ENCODE measurements at places on chromosomes 7 and 10.

- no peak for DNase-seq
Observed at GRCh38 chr10:62648921-62649320, 155.6 kb upstream of the ADO start.

DNA sequence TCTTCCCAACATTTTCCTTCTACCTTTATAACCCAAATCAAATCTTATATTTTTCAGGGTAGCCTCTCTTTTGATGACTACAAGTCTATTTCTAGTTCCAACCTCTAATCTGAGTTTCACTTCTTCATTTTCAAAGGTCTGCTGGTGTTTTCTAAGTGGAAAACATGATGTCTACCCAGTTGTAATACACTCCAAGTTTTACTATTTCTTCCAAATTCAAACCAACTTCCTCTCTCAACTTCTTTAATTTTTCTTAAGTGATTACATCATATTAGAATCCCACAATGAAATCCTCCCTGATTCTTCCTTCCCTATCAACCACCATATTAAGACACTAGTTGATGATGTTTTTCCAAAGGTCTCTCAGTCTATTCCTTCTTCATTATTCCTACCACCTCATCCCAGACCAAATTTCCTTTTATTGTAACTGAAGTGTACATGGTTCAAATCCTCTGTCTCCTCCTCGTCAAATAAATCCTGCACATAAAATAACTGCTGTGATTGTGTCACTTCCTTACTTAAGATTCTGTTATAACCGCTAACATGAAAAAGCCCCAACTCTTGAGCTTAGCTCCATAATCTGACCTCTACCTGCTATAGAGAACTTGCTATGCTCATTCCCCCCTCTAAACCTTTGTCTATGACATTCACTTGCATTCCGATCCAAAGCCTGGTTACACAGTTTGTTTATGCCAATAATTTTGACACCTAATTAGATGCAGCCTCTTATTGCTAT, 12.7 kb downstream of the TAS2R38 start:
- DNase-seq, result no peak

DNA sequence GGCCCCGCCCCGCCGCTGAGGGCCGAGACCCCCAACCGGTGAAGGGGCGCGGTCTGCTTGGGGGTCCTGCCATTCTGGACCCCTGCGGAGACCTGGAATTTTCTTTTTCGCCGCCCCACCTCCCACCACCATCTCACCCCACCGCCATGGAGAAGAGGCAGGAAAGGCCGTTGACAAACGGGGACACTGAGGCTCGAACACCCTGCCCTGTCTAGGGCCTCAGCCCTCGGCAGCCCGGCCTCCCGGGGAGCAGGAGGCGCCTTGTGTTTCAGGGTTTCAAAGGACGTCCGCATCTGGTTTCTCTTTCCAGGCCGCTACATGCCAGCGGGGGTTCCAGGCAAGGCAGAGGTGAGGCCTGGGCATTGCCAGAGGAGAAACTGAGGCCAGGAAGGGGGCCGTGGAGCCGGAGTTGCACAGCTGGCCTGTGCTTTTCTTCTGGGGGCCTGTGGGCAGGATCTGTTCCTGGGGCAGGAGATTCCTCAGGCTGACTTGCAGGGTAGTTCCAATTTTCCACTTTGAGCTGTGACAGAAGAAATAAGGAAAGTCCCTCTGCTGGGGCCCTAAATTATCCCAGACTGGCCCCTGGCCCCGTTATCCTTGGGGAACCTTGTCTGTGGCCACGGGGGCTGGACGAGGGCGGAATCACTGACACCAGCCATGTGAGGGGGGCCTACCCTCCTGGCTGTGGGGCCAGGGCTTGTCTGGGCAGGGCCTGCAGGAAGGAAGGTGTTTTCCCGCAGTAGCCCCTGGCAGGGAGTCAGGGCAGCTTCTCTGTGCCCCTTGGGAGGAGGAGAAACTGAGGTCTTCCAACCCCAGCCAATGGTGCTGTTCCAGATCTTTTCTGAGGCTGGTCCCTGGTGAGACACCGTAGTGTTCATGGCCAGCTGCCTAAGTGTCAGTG, 900 bp upstream of the MICALL2 start:
- no peak for DNase-seq

- DNase-seq, result no peak
Observed at GRCh38 chr7:122885583-122886356, 490 bp downstream of the CADPS2 start.

GRCh38 chr10:116017405-116017804, 255.6 kb downstream of the GFRA1 start:
- no peak for DNase-seq

DNA sequence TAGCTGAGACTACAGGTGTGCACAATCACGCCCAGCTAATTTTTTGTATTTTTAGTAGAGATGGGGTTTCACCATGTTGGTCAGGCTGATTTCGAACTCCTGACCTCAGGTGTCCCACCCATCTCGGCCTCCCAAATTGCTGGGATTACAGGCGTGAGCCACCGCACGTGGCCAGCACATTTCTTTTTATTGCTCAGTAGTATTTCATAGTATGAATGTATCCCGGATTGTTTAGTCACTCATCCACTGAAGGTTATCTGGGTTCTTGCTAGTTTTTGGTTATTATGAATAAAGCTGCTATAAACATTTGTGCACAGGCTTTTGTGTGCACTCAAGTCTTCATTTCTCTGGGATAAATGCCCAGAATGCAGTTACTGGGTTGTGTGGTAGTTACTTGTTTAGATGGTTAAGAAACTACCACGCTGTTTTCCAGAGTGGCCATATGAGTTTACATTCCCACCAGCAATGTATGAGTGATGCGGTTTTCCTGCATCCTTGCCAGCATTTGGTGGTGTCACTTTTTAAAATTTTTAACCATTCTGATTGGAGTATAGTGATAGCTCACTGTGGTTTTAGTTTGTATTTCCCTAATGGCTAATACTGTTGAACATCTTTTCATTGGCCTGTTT, 275.8 kb upstream of the LYZL1 start:
- no peak for DNase-seq

DNA sequence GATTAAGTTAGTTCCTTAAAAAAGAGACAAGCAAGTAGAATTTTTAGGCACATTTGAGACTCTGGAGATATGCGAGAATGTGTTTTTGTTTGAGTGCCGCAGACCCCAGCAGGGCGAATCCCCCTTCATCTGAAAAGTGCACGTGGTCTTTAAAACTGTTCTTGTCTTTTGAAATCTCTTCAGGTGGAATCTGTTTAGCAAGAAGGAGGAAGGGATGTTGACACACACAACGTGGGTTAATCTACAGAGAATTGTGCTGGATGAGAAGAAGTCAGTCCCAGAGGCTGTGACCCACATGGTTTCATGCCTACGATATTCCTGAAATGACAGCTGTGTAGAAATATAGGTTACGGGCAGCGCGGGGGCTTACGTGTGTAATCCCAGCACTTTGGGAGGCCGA, 27.1 kb upstream of the ZFAND2A start:
- no peak for DNase-seq

GRCh38 chr7:93914581-93915066, 6.9 kb upstream of the GNG11 start:
- DNase-seq, result no peak

Data from activated T-helper 9 cell treated with anti-CD3 and anti-CD28 coated beads, Interleukin-2, amount 50 U/mL, for 16 hours (primary cell).